ENCODE measurements at places on chromosomes 4 and X. TPM values are rescaled to one million over a fixed set of nuclear protein-coding genes. Genes with fewer than 3 reads are reported as not detected.

Gene ZNF141
- 2.3 TPM for polyA plus RNA-seq

Gene TMEM255A
- 1.4 TPM for polyA plus RNA-seq

Gene RTL5
- 38.0 TPM for polyA plus RNA-seq

Gene IL15
- not detected for polyA plus RNA-seq

Gene HSFX4
- not detected for polyA plus RNA-seq

Gene SHISA3
- 0.37 TPM for polyA plus RNA-seq

Gene AMELX
- not detected for polyA plus RNA-seq

Gene CT55
- not detected for polyA plus RNA-seq

Gene NXF3
- polyA plus RNA-seq, result not detected

Gene PARM1
- polyA plus RNA-seq, result 11.2 TPM

Gene FMR1NB
- not detected for polyA plus RNA-seq

Gene VSIG1
- not detected for polyA plus RNA-seq

Gene IBSP
- not detected for polyA plus RNA-seq

Gene BST1
- polyA plus RNA-seq, result 1.7 TPM

Gene VCX3B
- polyA plus RNA-seq, result not detected

Gene CCNA2
- 16.8 TPM for polyA plus RNA-seq

Gene REST
- polyA plus RNA-seq, result 0.41 TPM

Gene PLP1
- polyA plus RNA-seq, result 1,325 TPM

Gene GPC4
- 3.7 TPM for polyA plus RNA-seq

Gene AP1S2
- 28.9 TPM for polyA plus RNA-seq

Gene CD38
- 1.1 TPM for polyA plus RNA-seq

Gene IL21
- not detected for polyA plus RNA-seq

Gene HDX
- 1.8 TPM for polyA plus RNA-seq

Gene CLTRN
- 1.6 TPM for polyA plus RNA-seq

Gene NEIL3
- 1.8 TPM for polyA plus RNA-seq

Gene ADGRL3
- polyA plus RNA-seq, result 10.6 TPM

Gene CPLX1
- polyA plus RNA-seq, result 89.5 TPM

Gene FREM3
- 0.44 TPM for polyA plus RNA-seq

Measured in brain (organoid and tissue), 16 donors.